ENCODE measurements at places on chromosomes 6 and 20.
A peak's percentile ranks its signal among the peaks of the same experiment; 100 is the strongest.

- DNase-seq = no peak
Observed at GRCh38 chr6:127345521-127345920, 2.1 kb upstream of the ECHDC1 start.

DNA sequence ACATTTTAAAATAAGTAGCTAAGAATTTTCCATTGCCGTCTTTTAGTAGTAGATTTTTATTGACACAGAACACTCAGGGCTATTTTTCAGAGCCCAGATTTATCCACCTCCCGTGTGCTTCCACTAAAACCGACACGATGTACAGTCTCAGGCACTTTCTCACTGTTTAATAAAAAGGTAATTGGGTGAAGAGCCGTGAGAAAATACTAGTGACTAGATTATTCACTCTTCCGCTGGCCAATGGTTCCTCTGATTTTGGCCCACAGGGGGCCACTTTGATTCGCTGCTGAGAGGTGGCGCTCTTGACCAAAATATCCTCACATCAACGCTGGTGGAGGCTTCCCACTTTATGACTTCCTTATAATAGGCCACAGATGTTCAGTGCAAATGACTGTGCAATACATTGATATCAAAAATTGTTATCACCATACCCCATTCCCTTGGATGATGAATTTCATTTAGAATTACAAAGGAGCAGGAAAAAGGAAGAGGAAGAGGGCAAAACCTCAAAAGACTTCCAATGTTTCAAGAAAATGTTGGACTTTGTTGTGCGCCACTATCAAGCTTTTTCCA lies 12.3 kb upstream of the HDDC2 start:
- peak; percentile 6 for DNase-seq

DNA sequence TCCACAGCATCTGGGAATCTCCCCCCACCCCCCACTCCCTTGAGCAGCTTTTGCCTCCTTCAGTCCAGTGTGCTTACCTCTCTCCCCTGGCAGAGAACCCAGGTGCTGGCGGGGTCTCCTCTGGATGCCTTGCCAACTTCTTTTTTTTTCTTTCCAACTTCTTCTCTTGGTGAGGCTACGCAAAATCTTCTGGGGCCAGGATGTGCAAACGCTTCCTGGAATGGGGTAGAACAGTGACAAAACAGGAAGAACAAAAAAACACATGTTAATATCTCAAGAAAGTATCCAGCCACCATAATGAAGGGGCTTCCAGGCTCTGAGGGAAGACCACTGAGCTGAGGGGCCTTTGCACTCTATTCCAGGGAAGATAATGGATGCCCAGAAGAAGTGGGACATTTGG lies 53.9 kb upstream of the DDR1 start:
- DNase-seq = no peak

- DNase-seq = no peak
Observed at GRCh38 chr6:150720774-150721233, 121.1 kb downstream of the PLEKHG1 start.

DNA sequence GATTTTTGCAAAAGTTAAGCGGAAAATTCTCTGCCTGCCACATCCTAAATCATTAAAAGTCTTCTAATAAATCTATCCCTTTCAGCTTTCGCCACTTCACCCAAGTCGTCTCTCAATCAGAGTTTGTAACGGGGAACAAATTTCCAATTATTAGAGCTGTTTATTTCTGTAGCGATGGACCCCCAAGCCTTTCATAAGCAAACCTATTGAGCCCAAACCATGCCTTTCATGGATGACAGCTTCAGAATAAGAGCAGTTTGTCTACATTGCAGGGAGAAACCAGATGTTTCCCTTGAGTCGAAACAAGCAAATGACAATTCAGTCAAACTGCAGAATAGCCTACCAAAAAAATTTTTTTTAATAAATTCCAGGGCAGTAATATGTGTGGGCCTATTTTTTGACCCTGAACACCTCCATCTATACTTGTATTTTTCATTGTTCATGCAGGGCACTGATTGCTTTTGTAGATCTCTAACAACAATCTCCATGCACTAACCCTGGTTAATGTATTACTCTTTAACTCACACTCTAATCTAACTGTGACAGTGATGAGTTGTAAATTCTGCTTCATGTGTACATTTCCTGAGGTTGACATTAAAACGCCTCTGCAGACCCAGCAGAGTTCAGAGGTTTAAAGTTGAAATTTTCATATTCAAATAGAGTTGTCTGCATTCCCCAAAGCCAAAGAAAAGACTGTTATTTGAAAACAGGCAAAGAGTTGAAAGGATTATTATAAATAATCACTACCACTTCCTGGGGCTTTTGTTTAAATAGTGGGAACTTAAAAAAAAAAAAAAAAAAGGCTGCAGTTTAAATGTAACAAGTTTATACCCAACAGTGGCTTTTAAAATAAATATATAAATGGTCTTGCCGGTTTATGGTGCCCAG lies 64.5 kb downstream of the ATP9A start:
- DNase-seq = no peak

- no peak for DNase-seq
Observed at GRCh38 chr6:169342710-169343109, 89.1 kb upstream of the THBS2 start.

GRCh38 chr20:4550740-4551139 lies 171.0 kb upstream of the PRND start:
- DNase-seq = no peak

DNA sequence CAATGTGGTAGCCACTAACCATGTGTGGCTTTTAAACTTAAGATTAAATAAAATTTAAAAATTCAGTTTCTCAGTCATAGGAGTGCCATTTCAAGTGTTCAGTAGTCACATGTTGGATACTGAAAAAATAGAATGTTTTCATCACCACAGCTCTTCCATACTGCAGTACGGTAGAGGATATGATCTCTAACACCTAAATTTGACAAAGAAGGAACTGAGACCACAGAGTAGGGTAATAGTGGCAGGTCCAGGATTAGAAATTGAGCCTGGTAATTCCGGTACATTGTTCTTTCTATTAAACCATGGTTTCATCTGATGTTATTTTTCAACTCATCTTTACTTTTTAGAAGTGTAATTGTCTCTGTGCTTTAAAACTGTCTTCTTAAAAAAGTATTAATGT lies 104.0 kb downstream of the CD2AP start:
- no peak for DNase-seq

GRCh38 chr6:138594758-138595140 lies 95.5 kb upstream of the NHSL1 start:
- no peak for DNase-seq

- no peak for DNase-seq
Observed at GRCh38 chr20:4904127-4904860, 97.0 kb downstream of the SLC23A2 start.
